ENCODE measurements at places on chromosomes 16 and 17. TPM values are rescaled to one million over a fixed set of nuclear protein-coding genes. Genes with fewer than 3 reads are reported as not detected.

Gene JUP
- 28.9 TPM for total RNA-seq

Gene STH
- not detected for total RNA-seq

Gene HBQ1
- not detected for total RNA-seq

Gene ASGR1
- 0.85 TPM for total RNA-seq

Gene CORO1A
- 4.2 TPM for total RNA-seq

Gene ABCA5
- total RNA-seq = 6.7 TPM

Gene DPEP2
- not detected for total RNA-seq

Gene IL34
- 0.23 TPM for total RNA-seq

Gene DNAAF8
- total RNA-seq = 5.1 TPM

Gene MYH1
- not detected for total RNA-seq

Gene ATXN1L
- total RNA-seq = 9.2 TPM

Gene CKLF
- 39.8 TPM for total RNA-seq

Gene G6PC1
- total RNA-seq = not detected
